Stimulated activated CD4-positive, alpha-beta T cell treated with anti-CD3 and anti-CD28 coated beads, Interleukin-1b, Interleukin-23, amount 100 ng/mL, for 1 hour (primary cell): ENCODE measurements at places on chromosomes 4 and X.

DNA sequence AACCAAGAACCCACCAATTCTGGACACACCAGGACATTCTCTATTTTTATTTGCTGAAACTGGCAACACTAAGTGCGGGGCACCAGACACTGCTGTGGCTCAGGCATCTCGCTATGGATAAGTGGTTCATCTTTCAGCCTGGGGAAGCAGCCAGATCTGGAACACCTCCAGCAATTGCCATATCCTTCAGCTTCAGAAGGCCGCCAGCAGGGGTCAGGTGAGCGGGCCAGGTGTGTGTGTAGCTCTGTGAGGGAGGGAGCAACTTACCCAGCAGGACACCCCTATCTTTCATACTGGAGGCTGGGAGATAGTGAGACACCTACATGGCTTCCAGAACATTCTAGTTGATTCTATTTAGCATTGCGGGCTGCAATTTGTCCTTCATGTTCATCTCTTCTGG, 57.0 kb upstream of the GBA3 start:
- no peak for DNase-seq

- no peak for DNase-seq
Observed at GRCh38 chrX:24619647-24620046, 27.5 kb downstream of the PCYT1B start.

DNA sequence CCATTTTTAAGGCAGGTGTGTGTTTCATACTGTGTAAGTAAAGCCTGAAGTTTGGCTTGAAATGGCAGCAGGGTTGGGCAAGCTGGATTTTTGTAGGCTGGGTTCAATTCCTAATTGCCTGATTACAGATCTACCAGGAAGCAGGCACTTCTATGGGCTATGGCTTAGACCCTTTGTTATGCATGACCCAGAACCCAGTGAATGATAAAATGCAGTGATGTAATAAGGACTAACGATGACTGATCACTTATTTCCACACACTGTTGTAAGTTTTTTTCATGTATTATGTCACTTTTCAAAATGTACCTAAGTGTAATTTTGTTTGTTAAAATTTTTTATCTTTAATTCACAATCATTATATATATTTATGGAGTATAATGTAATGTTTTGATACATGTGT, 8.6 kb downstream of the LANCL3 start:
- no peak for DNase-seq

DNA sequence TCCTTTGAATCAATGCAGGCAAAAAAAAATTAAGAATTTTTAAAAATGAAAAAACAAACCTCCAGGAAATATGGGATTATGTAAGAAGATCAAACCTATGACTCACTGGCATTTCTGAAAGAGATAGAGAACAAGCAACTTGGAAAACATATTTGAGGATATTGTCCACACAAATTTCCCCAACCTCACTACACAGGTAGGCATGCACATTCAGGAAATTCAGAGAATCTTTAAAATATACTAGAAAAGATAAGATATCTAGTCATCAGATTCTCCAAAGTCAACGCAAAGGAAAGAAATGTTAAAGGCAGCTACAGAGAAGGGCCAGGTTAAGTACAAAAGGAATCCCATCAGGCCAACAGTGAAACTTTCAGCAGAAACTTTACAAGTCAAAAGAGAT, 85.6 kb downstream of the ANTXR2 start:
- DNase-seq = no peak

- DNase-seq = no peak
Observed at GRCh38 chr4:134695433-134695832, 493.8 kb upstream of the PABPC4L start.
